ENCODE measurements at places on chromosomes 5 and 9. TPM values are rescaled to one million over a fixed set of nuclear protein-coding genes. Genes with fewer than 3 reads are reported as not detected.

Gene PCDHB2
- 0.74 TPM for total RNA-seq

Gene CYSRT1
- 0.30 TPM for total RNA-seq

Gene FBP2
- total RNA-seq, result not detected

Gene DMGDH
- total RNA-seq, result 0.30 TPM

Gene ERMP1
- 31.0 TPM for total RNA-seq

Gene FSD1L
- total RNA-seq, result 6.8 TPM

Gene MYMK
- total RNA-seq, result not detected

Gene MYOZ3
- 0.30 TPM for total RNA-seq

Gene OBP2B
- not detected for total RNA-seq

Gene IL3
- not detected for total RNA-seq

Gene NR5A1
- not detected for total RNA-seq

Gene MAP3K1
- 5.2 TPM for total RNA-seq

Gene SPINK7
- total RNA-seq, result not detected

Gene TMEM215
- total RNA-seq, result not detected
